Esophagus squamous epithelium (tissue), 5 donors: ENCODE measurements at places on chromosomes 16 and 17.

GRCh38 chr16:1538804-1539520 lies 5.5 kb downstream of the TMEM204 start:
- DNase-seq, result no peak

DNA sequence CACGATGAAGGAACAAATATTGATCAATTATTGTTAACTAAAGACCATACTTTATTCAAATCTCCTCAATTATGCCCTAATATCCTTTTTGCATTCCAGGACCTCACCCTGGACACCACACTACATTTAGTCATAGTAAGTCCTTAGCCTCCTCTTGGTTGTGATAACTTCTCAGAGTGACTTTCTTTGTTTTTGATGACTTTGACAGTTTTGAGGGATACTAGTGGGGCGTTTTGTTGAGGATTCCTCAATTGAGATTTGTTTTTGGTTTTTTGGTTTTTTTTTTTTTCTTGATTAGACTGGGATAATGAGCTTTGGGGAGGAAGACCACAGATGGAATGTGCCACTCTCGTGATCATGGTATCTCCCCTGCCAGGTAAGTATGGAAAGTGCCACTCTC lies 105.5 kb downstream of the SOX9 start:
- DNase-seq, result no peak

- no peak for DNase-seq
Measured at GRCh38 chr17:17819561-17819995, 17.2 kb downstream of the SREBF1 start.

- no peak for DNase-seq
Measured at GRCh38 chr16:3127745-3128144, 7.1 kb upstream of the ZNF213 start.

DNA sequence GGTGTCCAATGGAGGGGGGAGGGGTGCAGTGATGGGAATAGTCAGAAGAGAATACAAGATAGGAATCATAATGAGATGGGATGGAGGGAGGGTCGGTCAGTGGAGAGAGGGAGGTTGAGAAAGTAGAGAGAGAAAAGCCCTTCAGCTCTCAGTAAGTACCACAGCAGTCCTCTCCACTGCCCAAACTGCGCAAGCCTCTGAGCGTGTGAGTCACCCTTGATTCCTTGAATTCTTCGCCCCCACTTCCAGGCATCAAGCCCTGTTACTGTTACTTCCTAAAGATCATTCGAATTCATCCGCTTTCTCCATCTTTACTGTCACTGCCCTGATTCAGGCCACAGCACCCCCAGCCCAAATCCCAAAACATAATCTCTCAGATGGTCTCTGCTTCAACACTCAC lies 2.5 kb downstream of the GUCY2D start:
- DNase-seq, result no peak

DNA sequence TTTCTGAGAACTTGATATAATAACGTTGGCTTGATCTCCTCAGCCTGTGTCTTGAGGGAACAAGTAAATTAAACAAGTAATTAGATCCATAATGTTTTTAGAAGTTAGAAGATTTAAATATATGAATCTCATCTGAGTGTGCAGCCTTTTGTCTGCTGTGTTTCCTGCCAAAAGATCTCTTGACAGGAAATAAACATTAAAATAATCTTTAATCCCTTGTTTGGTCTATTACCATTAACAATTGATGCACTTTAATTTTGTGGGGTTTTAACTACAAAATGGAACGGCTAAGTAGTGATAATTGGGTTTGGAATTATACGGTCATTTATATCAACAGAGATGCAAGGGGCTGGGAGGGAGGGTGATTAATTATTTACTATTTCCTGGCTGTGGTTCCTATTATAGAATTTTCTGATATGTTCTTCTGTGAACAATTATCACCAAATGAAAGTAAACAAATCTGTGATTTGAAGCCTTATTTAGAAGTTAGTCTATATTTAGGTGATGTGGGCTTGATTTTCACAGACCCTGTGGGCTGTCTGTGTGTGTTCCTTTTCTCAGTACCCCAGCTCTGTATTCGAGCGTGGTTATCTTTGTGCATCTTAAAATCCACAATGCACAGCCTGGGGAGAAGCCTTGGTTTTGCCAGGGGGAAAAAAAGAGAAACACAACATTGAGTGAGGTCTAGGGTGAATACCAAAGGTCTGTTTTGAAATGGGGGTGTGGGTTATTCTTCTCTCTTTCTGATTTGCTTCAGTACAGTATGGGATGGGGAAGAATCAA lies 556.1 kb downstream of the WWOX start:
- no peak for DNase-seq

- no peak for DNase-seq
Measured at GRCh38 chr16:29009050-29009837, 24.4 kb downstream of the LAT start.

- DNase-seq, result no peak
Measured at GRCh38 chr17:42255445-42255844, 20.7 kb downstream of the STAT5B start.

DNA sequence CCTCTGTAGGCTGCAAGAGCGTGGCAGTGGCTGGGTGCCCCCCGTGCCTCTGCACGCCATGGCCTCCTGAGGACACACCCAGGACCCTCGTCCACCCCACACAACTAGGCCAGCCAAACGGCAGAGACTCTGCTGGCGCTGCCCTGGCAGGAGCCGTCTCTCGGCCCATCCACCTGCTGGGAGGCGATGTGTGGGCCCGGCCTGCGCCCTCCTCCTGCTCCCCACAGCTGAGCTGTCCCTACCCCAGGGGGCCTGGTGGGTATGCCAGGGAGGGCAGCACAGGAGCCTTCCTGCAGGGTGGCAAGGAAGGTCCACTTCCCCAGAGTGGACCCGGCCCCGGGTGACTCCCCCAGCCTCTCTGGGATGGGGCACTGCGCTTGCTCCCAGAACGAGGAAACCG lies 7.0 kb downstream of the RNF166 start:
- no peak for DNase-seq

- no peak for DNase-seq
Measured at GRCh38 chr17:47076171-47076570, 97.1 kb upstream of the RPRML start.

DNA sequence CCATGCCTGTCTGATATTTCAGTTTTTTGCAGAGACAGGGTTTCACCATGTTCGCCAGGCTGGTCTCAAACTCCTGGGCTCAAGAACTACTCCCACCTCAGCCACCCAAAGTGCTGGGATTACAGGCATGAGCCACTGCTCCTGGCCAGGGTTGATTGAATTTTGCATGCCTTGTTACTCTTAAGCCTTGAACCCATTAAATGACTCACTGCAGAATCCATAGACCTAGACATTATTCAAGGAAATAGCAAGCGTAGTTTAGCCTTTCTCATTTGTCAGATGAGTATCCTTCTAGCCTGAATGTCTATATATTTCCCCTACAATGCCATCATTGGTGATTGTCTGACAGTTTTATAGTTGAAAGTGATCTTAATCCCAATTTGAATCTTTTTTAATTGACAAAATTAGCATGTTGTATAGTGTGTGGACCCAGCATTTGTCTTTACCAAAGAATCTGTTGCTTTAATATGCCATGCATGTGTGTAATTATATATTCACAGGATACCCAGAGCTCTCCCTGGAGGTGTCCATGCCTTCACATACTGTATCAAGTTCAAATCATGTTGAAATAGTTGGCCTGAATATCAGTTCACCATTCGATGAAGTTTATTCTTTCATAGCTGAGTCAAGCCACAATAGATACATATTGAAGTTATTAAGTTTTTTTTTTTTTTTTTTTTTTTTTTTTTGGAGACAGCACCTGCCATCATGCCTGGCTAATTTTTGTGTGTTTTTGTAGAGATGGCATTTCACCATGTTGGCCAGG lies 321.0 kb downstream of the CPPED1 start:
- no peak for DNase-seq

GRCh38 chr16:27935076-27935475 lies 128.4 kb downstream of the GSG1L start:
- no peak for DNase-seq

DNA sequence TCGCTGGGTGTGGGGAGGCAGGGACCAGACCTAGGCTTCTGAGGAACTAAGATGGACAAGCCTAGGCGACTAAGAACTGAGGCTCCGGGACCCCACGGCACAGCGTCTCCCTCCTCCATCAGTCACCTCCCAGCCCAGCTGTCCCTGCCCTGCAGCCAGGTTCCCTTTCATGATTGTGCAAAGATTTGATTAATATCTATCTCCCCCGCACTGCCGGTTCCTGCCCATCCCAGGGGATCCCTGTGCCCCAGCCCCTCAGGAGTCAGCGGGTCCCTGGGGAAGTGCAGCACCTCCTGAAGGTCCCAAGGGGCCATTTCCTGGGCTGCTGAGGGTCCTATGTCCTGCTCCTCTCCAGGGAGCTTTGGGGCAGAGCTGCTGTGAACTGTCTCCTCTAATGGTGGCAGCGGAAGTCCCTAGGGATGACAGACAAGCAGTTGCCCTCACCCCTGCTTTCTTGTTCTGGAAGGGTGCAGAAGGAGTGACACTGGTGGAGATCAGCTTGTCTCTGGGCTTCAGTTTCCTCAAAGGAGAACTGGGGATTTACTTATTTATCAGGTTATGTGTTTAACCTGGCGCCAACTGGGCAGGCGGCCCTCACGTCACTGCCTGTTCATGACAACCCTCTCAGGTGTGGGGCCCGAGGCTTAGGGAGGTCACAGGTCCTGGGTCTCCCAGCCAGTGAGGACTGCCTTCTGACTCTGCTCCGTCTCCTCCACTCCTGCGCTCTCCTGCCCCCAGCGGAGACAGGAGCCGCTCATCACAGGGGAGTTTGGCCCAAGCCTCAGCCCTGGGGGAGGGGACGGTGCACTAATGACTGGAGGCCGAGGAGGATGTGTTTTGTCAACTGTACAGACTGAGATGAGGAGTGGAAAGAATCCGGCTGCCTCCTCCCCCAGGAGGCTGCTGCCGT lies 1.9 kb upstream of the C16orf74 start:
- no peak for DNase-seq

- DNase-seq, result no peak
Measured at GRCh38 chr17:80650751-80651518, 106.3 kb downstream of the RPTOR start.

- DNase-seq, result no peak
Measured at GRCh38 chr16:51825779-51826178, 674.7 kb upstream of the SALL1 start.
